Common myeloid progenitor, CD34-positive (primary cell): ENCODE measurements at places on chromosomes 5 and 9.

DNA sequence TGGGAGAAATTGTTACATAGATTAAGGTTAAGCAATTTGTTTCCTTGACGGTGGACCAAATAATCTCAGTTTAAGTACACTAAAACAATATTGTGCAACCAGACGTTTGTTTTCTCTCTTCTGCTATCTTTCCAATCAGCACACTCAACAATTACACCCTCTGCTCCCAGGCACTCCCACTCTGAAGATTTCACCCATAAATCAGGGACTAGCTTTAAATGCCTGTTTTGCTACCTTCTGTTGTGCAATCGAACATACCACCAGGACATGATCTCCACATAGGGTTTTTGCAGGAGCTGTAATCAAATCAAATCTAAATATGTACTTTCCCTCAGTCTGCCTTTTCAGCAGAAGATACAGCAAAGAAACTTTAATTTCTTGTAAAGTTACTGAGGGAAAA is 405.8 kb upstream of the TLE4 start:
- DNase-seq, result no peak

DNA sequence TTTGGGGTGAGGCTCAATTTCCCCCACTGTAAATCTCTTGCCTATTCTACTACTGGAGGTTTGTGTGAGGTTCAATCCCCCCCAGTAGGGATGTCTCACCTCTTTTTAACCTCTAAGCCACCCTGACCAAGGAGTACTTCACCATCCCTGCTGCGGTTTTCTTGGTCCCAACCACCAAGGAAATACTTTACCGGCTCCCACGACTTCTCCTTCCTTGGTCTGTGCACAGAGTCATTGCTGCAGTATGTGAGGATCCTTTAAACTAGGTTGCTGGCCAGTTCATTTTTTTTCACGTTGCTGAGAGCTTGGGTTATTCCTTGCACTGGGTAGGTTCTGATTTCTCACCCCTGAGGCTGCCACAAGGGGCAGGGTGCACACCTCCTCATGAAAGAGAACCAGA is 22.5 kb upstream of the HMGCS1 start:
- DNase-seq, result no peak

DNA sequence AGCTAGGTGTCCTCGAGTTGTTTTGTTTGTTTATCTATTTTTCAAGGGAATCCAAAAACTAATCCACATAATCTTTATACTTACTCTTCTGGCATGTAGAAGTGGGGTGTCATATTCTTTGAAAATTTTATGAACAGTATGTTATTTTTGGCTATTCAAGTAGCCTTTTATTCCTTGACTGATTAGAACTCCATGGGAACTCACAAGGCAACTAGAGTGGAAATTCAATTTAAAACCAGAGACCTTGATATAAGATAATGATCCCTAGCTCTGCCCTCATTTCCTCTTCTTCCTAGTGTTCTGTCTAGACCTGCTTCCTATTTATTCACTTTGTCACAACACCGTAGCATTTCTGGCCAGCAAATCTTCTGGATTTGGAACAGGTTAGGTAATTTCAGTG is 1123.7 kb upstream of the C9orf72 start:
- DNase-seq, result no peak

GRCh38 chr5:153352685-153353219 is 137.7 kb upstream of the GRIA1 start:
- peak; percentile 9 for DNase-seq

- no peak for DNase-seq
Observed at GRCh38 chr5:92703976-92704375, 877.0 kb downstream of the NR2F1-AS1 start.

DNA sequence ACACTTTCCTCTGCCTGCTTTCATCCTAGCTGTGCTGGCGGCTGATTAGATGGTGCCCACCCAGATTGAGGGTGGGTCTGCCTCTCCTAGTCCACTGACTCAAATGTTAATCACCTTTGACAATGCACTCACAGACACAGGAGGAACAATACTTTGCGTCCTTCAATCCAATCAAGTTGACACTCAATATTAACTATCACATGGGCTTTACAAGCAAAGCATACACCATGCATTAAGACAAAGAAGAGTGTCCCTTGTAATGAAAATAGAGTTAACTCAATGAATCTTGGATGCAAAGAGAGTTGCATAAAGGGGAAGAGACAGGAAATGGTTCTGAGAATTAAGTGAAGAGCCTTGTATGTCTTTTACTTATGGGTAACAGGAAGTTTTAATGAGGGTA is 298.7 kb upstream of the BRINP1 start:
- no peak for DNase-seq

DNA sequence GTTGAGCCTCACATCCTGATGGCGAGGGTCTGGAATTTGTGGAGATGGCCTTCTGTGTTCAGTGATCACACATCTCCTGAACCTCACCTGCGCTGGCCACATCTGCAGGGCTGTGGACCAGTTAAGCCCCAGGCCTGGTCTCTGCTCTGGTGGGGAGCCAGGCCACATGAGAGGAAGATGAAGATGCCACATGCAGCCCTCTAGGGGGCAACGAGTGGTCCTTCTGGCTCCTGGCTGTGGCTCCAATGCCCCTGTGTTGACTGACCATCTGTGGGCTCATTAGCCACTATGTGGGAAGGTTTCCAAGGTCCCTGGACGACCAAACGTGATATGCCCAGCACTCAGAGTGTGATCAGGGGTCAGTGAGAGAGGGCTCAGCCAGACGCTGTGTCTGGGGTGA is 203.0 kb downstream of the HSPA4 start:
- DNase-seq, result no peak

DNA sequence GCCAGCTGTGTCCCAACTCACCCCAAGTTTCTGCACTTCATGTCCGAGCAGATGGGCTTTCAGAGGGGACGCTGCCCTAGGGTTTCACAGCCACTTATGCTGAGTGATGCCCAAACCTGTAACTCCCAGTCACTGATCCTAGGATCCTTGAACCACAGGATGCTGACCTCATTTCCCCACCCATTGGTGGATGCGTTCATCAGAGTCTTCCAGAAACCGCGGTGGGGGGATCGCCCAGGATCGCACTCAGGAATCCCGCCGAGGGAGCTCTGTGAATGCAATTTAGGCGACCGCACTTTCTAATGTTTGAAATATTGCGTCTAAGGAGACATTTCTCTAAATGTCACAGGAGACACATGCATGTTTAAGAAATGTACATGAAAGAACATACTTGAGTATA is 212.3 kb upstream of the IRX4 start:
- DNase-seq, result no peak

GRCh38 chr5:56311306-56311905 is 78.3 kb upstream of the ANKRD55 start:
- no peak for DNase-seq

DNA sequence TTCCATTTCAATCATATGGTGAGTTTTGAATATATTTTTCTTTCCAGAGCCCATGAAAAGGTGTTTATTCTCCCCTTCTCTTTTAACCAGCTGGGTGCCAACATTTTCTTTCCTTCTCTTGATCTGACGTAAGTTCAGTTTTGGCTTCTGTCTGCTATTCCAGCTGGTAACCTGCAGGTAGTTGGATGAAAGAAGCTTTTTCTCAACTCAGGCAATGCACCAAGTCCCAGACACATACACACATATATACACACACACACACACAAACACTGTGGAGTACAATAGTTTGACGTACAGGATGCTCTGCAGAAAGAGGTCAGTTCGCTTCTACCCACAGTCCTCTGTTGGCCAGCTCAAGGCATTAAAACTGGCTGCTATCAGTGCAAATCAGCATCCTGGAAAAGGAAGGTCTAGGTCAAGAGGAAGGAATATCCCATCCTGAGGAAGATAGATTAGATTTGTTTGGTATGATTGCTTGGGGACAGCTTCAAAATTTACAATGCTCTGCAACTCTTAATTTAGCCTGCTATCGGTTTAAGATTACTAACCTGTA is 214.3 kb upstream of the SEMA6A start:
- no peak for DNase-seq

DNA sequence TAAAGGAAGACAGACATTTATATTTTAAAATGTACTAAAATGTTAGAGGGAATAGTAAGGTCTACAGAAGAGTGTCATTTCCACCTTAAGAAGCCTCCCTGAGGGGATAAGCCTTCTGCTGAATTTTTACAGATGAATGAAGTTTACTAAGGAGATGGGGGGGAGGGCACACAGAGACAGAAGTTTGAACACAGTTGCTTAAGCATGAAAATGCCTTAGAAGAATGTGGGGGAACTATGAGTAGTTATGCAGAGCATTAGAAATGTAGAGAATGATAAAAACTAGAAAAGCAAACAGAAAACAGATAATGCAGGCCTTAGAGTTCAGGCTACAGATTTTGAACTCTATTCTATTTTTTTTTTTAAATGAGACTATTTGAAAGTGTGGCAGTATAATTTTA is 232.2 kb upstream of the VLDLR start:
- DNase-seq, result no peak

GRCh38 chr5:14552017-14552416 is 29.6 kb upstream of the OTULINL start:
- no peak for DNase-seq

DNA sequence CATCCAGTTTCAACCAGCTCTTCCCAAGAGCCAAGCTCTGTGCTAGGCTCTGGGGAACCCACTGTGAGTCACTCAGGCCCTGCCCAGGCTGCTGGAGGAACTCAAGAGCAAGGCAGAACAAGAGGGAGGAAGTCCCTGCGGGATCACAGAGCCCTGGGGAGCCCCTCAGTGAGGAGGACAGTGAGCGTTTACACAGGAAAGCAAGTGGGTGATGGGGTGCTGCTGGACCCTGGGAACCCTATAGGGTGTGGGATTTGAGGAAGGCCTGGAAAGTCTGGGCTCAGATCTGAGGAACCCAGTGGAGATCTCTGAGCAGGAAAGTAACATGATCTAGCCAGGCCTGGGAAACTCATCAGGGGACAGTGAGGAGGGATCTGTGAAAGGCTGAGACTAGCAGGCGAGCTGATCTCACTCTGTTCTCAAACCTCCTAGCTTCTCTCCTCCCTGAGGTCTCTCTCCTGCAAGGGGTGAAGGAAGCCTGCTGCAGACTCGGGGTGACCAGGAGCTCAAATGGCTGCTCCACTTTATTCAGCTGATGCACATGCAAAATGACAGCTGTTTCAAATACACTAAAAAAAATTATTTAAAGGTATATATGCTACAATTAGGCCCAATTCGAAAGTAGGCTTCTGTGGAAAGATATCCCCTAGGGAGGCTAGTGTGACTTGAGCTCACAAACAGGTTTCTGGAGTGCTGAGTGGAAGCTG is 70.0 kb downstream of the SHB start:
- no peak for DNase-seq

GRCh38 chr5:111755345-111755941 is 1.6 kb downstream of the NREP start:
- DNase-seq, result no peak

DNA sequence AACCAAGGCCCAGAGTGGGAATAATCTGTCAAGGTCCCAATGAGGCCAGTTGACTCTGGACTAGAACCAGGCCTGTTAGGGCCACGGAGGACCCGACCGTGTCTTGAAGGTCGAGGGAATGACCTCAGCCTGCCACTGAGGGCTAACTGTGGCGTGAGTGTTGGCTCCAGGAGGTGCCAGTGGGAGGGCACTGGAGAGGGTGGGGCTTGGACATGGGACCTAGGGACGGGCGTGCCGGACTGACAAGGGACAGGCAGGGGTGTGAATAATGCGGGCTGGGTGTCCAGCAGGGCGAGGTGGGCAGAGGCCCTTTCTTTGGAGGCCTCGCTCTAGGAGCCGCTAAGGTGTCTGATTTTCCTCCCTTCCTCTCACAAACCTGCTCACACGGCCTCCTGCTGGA is 7.5 kb downstream of the ADAMTSL2 start:
- no peak for DNase-seq

DNA sequence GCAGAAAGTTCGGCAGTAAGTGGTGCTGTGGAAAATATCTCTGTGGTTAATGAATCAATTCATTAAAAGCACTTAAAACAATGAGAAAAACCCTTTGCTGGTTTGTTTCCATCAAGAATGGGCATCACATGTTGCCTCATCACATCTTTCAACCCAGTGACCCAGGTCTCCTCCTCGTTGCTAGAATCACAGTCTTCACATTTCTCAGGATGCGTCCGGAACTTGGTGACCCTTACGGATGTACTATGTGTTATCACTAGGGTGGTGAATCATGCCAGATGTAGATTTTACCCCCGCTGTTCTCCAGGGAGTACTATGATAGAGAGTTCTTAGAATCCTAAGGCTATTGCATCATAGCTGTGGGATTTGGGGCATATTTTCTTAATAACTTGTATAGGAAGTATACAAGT is 217.9 kb upstream of the KLF4 start:
- no peak for DNase-seq

DNA sequence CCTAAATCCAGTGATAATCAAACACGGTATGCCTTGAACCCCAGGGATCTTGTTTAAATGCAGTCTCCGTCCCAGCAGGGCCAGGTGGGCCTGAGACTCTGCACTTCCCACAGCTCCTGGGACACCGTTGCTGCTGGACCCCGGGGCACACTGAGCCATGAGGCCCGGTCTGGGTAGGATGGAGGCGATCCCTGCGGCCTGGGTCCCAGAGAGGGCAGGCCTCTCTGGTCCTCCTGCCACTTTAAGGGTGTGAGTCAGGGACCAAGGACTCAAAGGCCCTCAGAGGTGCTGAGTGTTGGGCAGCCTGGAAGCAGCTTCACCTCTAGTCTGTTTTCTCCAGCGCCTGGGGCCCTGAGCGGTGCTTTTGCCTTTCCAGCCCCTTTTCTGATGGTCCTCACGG is 34.1 kb upstream of the SLC9A3 start:
- DNase-seq, result no peak

DNA sequence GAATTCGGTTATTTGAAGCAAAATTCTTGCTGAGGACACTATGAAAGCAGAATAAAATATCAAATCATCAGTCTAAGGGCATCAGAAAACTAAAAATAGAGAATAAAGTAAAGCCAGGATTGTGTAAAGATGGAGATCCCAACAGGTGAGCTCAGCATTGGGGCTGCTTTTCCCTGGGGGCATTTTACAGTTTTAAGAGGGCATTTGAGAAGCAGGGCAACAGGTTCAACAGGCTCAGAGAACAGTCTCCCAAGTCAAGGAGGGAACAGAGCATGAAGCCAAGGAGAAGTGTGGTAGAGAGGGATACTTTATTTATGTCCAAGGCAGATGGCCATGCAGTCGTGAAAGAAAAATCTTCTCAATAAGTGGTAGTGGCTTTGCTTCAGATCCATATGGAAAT is 145.4 kb downstream of the SYK start:
- no peak for DNase-seq

- no peak for DNase-seq
Observed at GRCh38 chr9:123345567-123345955, 10.4 kb upstream of the CRB2 start.

- no peak for DNase-seq
Observed at GRCh38 chr5:98639274-98639673, 134.2 kb upstream of the RGMB start.
